ENCODE measurements at places on chromosomes 7 and 10.

GRCh38 chr10:77279207-77279606 lies 358.4 kb downstream of the KCNMA1 start:
- peak; percentile 18 for DNase-seq

DNA sequence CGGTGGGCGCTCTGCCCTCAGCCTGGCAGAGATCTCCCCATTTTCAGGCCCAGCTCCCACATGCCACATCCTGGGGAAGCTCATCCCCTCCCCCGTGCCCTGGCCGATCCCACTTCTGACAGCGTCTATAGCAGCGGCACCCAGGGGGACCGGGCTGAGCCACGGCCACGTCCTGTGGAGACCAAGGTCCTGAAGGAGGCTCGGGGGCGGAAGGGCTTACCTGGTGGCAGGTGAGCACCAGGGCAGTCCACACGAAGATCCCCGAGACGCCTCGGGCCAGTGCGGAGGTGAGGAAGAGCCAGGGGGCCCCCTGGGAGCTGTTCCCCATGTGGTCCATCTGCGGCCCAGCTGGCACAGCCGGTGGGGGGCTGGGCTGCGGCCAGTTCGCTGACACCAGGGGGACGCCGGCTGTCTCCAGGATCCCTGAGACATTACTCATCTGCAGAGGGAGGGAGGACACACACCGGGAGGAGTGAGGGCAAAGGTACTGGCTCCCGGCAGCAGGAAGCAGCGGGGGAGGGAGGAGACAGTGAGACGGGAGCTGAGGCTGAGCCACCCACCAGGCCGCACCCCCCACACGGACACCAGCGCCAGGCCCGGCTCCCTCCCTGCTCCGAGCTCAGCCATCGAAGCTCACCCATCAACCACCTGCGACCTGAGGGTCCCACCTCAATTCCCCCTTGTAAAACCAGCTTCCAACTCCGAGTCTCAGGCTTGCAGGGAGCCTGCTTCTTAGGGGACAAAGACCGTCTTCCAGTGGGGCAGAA lies 776 bp downstream of the TMEM184A start:
- peak; percentile 94 for DNase-seq

GRCh38 chr7:50068026-50068425 lies 25.0 kb downstream of the ZPBP start:
- no peak for DNase-seq

- DNase-seq: no peak
These were observed 94.9 kb upstream of the MGMT start for GRCh38 chr10:129372172-129372571.

GRCh38 chr7:134779741-134780065 lies 269 bp downstream of the CALD1 start:
- no peak for DNase-seq

DNA sequence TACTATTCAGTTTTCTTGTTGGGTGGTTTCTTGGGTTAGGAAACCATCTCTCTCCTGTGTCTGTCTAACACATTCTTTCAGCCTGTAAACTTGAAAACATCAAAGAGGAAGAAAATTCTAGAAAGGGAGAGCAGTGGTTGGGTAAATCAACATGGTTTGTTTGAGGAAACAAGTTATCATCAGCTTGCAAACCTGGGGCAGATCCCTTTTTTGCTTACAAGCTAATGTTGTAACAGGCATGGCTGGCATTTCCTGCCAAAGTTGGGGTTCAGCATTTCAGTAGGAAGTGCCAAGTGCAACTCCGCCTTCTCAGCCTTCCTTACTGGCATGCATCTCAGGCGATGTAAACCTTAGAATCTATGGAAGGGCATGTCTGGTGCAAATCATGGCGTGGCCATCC lies 112.6 kb downstream of the EEPD1 start:
- no peak for DNase-seq

- DNase-seq: no peak
These were observed 186.1 kb downstream of the MLLT10 start for GRCh38 chr10:21720090-21720489.

All from left colon (tissue), 2 donors.